Amniotic epithelial cell (primary cell): ENCODE measurements at places on chromosomes 6 and 20.

GRCh38 chr20:5714261-5715041, 35.8 kb upstream of the SHLD1 start:
- peak; percentile 42 for DNase-seq

GRCh38 chr6:135002974-135003703, 51.5 kb downstream of the HBS1L start:
- DNase-seq, result no peak

DNA sequence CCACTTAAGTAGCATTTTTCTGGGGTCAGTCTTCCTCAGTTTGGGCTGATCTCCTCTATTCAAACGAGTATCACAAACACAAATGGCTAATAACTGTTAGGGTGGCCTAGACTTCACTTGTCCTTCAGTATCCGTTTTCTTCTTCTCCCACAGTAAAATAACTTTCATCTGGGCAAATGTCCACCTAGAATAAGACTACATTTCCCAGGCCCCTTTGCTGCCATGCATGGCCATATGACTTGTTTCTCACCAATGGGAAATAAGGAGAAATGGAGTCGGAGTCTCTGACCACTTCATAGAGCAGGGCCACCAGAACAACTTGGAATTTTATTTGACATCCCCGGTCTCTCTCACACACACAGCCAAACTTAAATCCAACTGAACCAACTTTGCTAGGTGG, 51.4 kb downstream of the SULF2 start:
- DNase-seq, result no peak

DNA sequence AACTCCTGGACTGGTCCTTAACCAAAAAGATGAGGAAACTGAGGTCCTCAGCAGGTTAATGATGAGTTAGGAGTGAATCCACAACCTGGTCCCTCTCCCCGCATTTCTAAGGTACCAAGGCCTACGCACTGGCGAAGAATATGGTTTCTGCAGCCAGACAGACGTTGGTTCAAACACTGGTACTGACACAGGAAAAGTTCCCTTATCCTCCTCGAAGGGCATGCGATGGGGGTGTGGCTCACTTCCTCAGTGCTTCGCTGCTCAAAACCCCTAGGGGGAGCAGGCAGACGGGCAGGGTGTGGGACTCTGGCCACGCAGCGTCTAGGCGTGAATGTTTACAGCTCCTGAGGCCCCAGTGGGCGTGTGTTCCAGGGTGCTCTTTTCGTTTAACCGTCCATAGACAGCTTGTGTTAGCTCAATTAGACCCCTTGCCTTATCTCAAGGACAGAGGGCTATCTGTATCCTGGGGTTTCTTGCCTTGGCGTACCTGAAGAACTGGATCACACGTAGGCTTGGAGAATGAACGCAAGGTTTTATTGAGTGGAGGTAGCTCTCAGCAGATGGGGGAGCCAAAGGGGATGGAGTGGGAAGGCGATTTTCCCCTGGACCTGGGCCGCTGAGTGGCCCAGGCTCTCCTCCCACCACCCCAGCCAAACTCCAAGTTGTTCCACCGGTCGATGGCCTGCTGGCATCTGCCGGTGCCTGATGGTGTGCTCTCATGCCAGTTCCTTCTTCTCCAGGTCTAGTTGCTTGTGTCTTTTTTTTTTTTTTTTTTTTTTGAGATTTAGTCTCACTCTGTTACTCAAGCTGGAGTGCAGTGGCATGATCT, 31.8 kb upstream of the PTPN1 start:
- peak; percentile 72 for DNase-seq

- DNase-seq, result no peak
Measured at GRCh38 chr6:16651871-16652270, 109.4 kb downstream of the ATXN1 start.

GRCh38 chr6:52511572-52512151, 65.2 kb downstream of the TRAM2 start:
- DNase-seq, result peak; percentile 43

DNA sequence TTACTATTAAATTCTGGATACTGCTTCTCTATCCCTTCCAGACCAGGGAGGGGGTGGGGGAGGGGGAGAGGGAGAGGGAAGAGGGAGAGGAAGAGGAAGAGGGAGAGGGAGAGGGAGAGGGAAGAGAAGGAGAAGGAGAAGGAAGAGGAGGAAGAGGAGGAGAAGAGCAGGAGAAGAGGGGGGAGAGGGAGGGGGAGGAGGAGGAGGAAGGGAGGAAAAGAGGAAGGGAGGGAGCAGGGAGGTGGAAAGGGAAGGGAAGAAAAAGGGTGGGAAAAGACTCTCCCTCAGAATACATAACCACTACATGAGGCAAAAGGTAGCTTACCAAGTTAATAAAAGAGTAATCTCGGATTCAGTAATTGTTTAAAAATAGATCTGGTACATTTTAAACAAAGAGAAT, 46.0 kb downstream of the FAM184A start:
- no peak for DNase-seq

DNA sequence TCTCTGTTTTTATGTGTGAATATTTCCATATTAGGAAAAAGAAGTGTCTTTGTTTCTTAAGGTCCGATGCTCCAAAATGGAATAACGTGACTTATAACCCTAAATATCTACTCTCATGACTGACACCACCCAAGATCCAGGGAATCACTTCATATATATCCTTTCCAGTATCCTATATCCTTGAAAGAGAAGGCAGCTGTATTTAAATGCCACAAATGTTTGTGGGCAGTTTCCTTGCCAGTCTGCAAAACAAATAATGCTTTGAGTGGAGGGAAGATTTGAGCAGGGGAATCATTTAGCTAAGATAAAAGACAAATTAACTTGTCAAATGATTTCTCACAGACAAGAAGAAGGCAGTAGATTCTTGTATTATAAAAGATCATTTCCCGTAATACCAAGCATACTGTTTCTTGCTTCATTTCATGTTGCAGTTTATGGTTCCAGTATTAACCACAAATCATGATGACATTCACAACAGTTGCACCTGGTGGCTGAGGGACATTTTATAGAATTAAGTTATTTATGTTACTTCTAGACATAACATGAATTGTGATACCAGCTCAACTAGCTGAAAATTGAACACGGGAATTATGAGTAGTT, 30.0 kb upstream of the FABP7 start:
- DNase-seq, result peak; percentile 12

GRCh38 chr6:88008411-88008810, 39.2 kb upstream of the SPACA1 start:
- no peak for DNase-seq

DNA sequence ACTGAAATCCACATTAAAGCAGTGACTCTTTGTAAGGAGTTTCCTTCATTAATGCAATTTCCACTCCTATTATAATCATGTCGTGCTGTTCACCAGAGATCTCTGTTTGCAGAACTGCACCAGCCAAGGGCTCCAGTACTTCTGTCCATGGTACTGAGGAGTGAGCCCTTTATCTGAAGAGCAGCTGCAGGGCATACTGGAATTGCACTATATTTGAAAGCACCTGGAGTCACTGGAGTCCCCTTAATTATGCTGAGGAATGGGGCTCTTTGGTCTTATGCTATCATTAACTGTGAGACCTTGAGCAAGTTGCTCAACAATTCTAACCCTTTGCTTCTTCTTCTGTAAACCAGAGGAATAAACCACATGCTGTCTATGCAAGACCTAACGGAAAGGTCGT, 61.7 kb upstream of the NUP153 start:
- DNase-seq, result peak; percentile 52

DNA sequence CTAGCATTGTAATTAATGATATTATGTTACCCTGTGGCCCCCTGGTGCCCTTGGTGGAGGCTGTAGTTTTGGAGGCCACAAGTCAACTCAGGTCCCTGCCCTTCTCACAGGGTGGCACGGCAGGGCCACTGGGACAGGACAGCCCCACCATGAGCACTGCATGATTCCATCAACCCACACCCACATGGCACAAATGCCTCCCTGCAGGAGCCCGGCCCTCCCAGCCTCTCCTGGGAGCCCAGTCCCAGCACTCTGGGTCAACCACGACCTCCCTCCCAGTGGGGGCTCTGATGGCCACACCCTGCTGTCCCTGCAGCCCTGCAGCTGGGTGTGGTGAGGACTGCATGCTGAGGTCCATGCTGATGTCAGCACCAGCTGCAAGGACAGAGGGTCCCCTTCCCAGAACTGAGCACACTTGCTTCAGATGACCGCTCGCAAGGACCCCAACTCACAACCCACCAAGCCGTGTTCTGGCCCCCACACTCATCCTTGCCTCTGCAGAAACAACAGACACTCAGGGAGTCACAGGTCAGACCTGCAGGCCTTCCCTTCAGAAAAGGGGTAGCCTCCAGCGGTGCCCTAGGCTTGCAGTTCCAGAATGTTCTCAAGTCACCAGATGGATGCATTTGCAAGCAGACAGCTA, 15.7 kb upstream of the CST7 start:
- DNase-seq, result no peak

DNA sequence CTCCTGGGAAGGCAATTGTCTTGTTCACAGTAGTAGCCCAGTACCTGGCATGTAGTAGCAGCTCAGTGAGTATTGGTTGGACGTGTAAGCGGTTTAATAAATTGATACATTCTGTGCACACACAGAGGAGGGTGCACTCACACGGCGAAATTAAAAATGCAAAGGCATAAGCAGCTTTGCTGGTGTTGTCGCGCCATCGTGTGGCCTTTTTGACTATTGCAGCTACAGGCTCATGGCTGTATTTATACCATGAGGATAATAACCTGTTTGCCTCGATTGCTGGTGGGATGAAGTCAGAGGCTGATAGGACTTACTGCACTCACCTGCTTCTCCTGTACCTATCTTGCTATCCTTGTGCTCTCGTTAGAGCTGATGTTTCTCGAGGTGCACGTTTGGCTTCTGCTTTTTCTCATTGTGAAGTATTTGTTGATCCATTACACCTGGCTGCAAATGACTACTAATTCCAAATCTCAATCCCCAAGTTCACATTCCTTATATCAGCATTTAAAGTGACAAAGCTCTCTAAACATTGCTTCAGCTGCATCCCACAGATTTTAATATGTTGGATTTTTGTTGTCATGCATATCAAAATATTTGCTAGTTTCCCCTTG, 61.5 kb downstream of the TBXT start:
- DNase-seq, result peak; percentile 58

DNA sequence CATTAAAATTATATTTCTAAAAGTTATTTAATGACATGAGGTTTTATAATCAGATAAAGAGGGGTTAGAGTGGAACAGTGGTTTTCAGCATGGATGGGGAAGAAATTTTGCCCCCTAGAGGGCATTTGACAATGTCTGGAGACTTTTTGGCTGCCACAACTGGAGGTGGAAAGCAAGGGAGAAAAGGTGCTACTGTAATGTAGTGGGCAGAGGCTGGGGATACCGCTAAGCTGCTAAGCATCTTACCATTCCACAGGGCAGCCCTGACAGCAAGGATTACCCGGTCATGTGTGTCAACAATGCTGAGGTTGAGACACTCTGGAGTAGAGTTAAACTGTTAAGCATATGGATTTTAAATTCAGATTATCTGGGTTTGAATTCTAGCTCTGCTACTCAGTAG, 52.9 kb upstream of the FABP7 start:
- peak; percentile 12 for DNase-seq

GRCh38 chr6:136158387-136158821, 91.7 kb downstream of the MTFR2 start:
- peak; percentile 78 for DNase-seq

GRCh38 chr6:159085396-159085895, 40.7 kb upstream of the TAGAP start:
- no peak for DNase-seq

- DNase-seq, result peak; percentile 62
Measured at GRCh38 chr6:42404484-42404883, 47.2 kb downstream of the TRERF1 start.

GRCh38 chr20:58011947-58012610, 216.4 kb downstream of the ANKRD60 start:
- no peak for DNase-seq

DNA sequence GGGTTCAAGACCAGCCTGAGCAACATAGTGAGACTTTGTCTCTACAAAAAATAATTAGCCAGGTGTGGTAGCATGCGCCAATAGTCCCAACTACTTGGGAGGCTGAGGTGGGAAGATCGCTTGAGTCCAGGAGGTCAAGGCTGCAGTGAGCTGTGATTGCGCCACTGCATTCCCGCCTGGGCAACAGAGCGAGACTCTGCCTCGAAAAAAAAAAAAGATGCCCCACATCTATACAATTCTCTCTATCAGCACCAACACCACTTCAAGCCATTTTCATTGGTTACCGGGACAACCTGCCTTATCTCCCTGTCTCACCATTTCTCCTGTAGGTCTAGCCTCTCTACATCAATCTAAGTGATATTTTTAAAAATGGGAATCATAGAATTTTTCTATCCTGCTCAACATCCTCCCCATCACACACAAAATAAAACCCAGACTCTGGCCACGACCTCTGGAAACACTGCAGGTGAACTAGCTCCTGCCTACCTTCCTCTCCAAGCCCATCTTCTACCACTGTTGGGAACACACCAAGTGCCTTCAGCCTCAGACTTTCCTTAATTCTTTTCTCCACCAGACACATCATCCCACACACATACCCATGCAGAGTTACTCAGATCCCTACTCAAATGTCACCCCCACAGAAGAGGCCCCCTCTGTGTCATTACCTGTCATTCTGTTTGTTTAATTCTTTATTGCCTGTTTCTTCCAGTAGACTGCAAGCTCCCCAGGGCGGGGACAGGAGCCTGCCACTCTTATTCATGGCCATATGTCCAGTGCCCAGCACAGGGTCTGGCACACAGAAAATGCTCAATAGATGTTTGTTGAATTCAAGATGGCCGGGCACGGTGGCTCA, 9.6 kb upstream of the PLTP start:
- no peak for DNase-seq

GRCh38 chr20:48773837-48774418, 53.9 kb downstream of the PREX1 start:
- DNase-seq, result peak; percentile 72

GRCh38 chr6:30611150-30611855, 5.7 kb downstream of the PPP1R10 start:
- DNase-seq, result peak; percentile 81

- DNase-seq, result no peak
Measured at GRCh38 chr6:39050453-39051112, 2.0 kb downstream of the GLP1R start.

DNA sequence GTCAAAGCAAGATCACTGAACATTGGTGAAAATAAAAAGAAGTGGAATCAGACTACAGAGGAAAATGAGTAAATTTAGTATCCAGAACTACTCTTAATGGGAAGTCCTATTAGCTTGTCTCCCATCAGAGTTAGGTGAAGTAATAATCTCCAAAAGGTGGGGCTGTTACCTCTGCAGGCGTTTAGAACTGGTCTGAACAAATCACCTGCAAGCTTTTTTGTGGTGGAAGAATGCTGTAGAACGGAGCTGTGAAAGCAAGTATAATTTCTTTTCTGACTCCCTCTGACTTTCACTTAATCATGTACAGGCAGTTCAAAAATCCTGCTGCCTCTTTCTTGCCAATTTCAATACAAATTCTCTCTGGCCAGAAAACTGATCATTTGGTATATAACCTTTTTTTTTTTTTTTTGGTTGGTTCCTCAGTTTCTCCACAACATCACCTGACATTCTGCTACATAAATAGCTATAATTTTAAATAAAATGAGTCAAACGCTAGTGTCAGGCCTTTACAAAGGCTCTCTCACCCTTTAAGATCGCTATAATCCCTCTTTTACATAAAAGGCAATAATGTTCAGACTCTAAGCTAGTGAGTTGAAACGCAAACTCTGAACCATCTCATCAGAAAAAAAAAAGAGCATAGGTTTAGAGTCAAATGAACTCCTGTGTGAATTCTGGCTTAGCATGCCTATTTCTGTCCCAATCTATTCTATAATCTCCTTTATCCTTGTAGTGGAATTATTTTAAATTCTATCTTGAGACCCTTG, 38.8 kb downstream of the CITED2 start:
- no peak for DNase-seq
